Amniotic epithelial cell (primary cell): ENCODE measurements at places on chromosomes 3 and 15.

- DNase-seq, result peak; percentile 81
Measured at GRCh38 chr3:111808439-111808838, 50.6 kb upstream of the PHLDB2 start.

GRCh38 chr3:74676-75243 is 121.8 kb upstream of the CHL1 start:
- DNase-seq, result no peak

GRCh38 chr3:52095990-52096775 is 39.8 kb upstream of the DUSP7 start:
- peak; percentile 61 for DNase-seq

GRCh38 chr3:196047391-196048030 is 34.4 kb downstream of the TFRC start:
- DNase-seq, result no peak
